ENCODE measurements at places on chromosomes 2 and 18.

GRCh38 chr2:45301307-45302277 is 292.3 kb upstream of the SIX2 start:
- no peak for DNase-seq

- no peak for DNase-seq
These were observed 41.4 kb downstream of the DDX18 start for GRCh38 chr2:117855886-117856285.

GRCh38 chr18:37653618-37654017 is 88.0 kb upstream of the CELF4 start:
- DNase-seq, result no peak

DNA sequence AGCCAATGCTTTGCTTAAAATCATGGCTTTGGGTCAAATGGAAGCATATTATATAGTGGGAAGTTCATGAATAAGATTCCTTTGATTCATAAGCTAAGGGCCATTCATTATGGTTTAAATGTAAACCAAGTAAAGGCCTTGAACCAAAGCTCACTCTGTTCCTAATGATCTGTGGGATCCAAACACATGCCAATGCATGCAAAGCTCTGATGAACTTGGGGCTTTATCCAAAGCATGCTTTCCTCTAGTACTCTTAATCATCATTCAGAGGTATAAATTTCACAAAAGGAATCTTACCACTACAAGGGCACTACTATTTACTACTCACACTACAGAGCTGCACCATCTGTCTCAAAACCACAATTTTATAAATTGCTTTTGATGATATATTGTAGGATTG is 102.8 kb upstream of the RBMS1 start:
- DNase-seq, result no peak

GRCh38 chr2:218295029-218295428 is 2.7 kb upstream of the TMBIM1 start:
- no peak for DNase-seq

DNA sequence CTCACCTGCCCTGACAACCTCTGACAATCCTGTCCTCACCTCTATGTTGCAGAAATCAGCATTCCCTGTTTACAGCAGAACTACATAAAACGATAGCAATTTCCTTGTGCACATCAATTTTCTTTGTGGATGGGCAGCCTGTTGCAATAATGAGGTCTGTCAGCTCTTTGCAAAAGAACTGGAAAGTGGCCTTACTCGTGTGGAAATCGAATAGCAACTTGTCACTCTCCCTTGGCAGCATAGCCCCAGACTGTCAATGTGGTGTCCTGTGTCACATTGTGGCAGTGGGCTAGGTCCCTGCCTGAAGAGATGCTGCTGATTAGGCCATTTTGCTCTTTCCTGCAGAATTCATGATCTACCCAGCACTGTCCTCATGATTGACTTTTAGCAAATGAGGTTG is 531.9 kb downstream of the CCDC85A start:
- DNase-seq, result no peak

DNA sequence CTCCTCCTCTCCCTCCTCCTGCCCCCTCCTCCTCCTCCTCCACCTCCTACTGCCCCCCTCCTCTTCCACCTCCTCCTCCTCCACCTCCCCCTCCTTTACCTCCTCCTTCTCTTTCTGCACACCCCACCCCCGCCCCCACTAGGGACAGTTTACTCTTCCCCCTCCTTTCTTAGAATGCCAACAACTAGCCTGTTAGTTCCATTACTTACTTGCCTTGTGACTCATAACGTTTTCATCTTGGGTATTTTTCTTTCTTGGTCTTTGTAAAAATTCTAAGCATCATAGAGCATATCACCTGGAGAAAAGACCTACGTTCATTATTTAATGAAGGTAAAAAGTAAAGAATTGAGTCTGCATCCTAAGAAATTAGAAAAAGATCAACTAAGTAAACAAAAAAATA is 165.3 kb downstream of the NEDD4L start:
- no peak for DNase-seq

DNA sequence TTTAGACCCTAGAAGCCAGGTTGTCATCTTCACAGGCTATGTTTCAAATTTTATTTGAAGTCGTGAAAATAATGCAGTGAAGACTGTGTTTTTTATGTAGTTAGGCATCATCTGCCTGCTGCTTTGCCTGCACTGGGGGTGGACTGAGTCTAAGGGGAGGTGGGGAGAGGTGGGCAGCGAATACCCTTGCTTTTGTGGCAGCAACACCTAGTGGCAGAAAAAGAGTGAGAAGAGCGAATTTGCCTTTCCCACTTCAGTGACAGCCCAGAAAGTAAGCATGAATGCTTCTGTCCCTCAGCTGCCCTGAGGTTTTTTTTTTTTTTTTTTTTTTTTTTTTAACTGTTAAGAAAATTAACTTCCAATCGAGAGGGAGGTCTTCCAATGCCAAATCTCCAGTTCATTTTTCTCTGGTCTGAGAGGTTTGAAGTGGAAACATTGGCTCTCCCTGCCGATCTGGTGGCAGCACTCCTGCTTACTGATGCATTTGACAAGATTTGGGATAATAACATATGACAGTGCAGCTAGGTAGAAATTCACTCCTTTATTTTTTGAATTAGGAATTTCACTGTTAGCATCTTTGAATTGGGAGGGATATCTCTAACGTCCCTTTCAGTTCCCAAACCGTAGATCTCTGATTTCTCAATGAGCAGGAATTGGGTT is 60.3 kb upstream of the LYPD6B start:
- DNase-seq, result no peak

- no peak for DNase-seq
These were observed 819 bp upstream of the MAP3K2 start for GRCh38 chr2:127388423-127389164.

DNA sequence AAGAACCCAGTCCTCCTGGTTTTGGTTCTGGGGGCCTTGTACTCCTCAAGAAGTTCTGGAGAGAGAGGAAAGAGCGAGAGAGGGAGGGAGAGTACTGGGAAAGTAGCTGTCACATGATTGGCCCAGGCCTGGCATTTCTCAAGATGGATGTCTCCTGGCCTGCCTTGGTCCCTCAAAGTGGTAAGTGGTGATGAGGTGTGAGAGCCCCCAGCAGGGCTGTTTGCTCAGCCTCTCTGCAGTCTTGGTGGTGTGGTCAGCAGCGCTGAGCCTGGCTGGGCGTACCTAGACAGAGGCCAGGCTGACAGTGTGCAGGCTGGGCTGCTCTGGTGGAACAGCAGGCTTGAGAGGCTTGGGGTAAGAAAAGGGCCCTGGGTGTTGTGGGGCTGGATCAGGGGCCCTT is 2.5 kb downstream of the SPEG start:
- DNase-seq, result no peak

- DNase-seq, result no peak
These were observed 34.2 kb downstream of the VWA3B start for GRCh38 chr2:98121149-98121548.

GRCh38 chr2:187078297-187078696 is 229.3 kb upstream of the ZSWIM2 start:
- no peak for DNase-seq

- no peak for DNase-seq
These were observed 381.6 kb downstream of the DSEL start for GRCh38 chr18:67134911-67135310.

Measured in anterior cingulate cortex (tissue), 58 donors.